ENCODE measurements at places on chromosomes 12 and 14.

DNA sequence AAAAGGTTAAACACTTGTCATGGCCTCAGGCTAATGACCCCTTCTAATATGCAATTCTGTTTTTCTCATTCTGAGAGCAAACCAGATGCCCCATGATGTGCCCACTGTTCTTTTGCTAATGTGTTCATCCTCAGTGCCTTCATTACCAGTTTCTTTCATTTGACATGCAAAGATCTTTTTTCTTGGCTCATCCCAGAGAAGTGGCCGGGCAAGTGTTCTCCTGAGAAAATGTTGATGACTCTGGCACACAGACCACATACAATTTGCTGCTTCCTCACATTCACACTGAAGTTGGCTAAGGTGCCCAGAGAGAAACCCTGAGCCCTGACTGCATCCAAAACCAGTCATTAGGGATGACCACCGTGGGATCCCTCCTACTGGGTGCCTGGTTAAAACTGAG lies 833.3 kb downstream of the DIO2 start:
- DNase-seq: no peak

DNA sequence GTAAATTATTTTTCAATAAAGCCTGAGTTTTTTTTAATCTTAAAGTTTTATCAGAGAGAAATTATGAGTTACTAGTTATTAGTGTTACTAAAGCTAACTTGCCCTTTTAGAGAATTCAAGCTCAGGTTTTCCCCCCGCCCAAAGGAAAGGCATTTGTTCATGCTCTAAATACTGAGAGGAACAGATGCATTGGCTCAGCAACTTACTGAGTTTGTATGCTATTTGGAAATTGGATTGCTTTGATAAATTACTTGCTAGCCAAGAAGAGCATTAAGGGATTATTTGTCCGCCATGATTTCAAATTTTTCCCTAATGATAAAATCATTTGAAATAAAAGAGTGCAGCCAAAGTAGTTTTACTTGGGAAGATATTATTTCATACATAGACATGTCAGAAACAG lies 149.4 kb downstream of the METTL25 start:
- no peak for DNase-seq

GRCh38 chr14:37508503-37508902 lies 86.5 kb downstream of the FOXA1 start:
- no peak for DNase-seq

GRCh38 chr14:91271639-91272038 lies 27.1 kb upstream of the GPR68 start:
- DNase-seq: no peak

- peak; percentile 53 for DNase-seq
Observed at GRCh38 chr14:20302042-20302755, 3.6 kb downstream of the TTC5 start.

GRCh38 chr12:84174115-84174514 lies 738.5 kb downstream of the SLC6A15 start:
- no peak for DNase-seq

DNA sequence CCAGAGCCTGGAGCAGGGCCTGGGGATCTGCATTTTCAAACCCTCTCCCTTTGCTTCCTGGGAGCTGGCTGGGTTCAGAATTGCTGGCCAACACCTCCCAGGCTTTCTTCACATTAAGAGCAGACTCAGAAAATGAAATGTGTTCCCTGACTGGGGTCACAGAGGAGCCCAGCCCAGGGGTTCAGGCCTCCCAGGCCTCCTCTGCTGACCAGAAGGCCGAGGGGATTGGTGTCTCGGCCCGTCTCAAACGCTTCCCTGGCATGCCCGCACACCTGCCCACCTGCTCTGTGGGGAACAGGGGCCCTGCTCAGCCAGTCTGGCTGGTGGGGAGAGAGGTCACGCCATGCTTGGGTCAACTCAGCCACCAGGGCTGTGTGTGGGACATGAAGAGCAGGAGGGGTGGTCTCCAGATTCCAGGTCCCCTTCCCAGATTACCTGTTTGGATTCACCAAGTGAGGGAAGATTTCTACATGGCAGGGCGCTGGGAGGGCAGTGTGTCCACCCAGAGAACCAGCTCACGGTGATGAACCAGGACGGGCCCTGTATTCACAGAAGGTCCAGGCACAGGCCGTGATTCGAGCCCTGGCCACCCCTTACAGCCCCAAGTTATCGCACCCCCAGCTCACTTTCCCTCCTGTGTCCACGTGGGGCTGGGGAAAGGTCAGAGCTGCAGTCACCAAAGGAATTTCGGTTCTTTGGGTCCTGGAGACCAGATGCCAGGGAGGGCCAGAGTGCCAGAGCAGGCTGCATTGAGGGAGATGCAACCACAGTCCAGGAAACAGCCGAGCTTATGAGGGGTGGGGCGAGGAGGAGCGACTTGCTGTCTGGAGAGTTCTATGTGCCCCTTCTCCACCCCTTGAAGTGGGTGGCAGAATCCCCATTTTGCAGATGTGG lies 55.2 kb upstream of the RIN3 start:
- DNase-seq: no peak

GRCh38 chr14:74922752-74923401 lies at the start of gene RPS6KL1:
Gene RPS6KL1 (minus strand): TSS chr14:74923260. CDS start chr14:74921541, 1,719 bp downstream.
- DNase-seq: peak; percentile 83

- peak; percentile 58 for DNase-seq
Observed at GRCh38 chr14:66284346-66284745, 201.8 kb upstream of the CCDC196 start.

DNA sequence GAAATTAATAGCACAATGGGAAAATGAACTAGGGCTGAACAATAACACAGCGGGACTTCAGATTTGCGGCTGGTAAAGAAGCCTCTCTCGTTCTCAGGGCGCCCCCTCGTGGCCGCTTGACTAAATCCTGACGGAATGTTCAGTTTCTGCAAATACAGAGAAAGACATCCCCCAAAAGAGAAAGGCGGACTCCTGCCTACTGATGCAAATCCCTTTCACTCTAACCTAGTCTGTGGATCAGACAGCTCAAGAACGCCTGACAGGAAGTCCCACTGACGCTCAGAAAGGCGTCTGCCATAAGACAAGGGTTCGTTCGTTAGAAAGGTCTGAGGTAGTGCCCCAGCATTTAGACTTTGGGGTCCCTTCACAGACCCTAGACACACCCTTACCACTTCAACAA lies 2.5 kb downstream of the NUAK1 start:
- DNase-seq: peak; percentile 95

GRCh38 chr14:103103461-103104388 lies 9.2 kb downstream of the EXOC3L4 start:
- DNase-seq: peak; percentile 73

- no peak for DNase-seq
Observed at GRCh38 chr12:11793921-11794710, 144.6 kb downstream of the ETV6 start.

GRCh38 chr12:72390146-72390545 lies 118.0 kb downstream of the TRHDE start:
- no peak for DNase-seq

DNA sequence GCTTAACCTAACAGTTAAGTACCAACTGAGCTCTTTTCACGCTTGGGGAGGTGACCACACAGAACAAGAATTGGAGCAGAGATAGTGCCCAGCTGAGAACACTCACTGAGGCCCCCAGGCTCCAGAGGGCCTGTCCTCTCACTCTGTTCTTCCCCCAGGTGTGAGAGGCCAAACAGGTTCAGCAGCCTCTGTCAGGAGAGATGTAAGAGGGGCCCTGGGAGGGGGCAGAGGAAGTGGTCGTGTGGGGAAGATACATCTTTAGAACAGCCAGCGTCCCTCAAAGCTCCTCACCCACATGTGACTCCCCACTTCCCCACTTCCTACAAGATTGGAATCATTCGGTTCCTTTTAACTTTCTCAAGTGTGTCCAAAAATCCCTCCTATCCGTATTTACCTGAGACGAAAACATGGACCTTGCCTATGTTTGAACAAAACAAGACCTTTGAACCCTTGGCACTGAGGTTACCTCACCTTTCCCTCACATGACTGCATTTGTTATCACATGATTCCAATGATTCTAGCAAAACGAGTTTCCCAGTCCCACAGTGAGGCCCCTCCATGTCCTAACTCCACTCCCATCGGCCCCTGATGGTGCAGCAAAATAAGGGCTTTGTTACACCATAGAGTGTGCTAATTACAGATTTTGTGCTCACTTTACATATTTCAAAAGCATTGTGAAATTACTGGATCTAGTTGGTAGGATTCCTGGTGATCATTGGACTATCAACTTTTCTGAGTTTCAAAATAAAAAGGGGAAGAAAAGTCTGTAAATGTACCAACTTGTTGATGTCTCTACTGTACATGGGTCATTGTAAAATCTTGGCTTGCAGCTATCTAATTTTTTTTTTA lies 40.0 kb upstream of the PAPOLA start:
- no peak for DNase-seq

- DNase-seq: no peak
Observed at GRCh38 chr14:73232984-73233383, 4.3 kb upstream of the PAPLN start.

- peak; percentile 86 for DNase-seq
Observed at GRCh38 chr12:25958428-25959070, at the start of gene RASSF8. Gene RASSF8 (plus strand): TSS chr12:25958682. CDS start chr12:26055344, 96,662 bp downstream.

All from ACHN (cell line).